Activated CD8-positive, alpha-beta memory T cell treated with anti-CD3 and anti-CD28 coated beads for 1 hour (primary cell): ENCODE measurements at places on chromosomes 1 and 21.

- DNase-seq, result no peak
These were observed 144.5 kb upstream of the RUNX3 start for GRCh38 chr1:25074351-25075227.

- DNase-seq, result no peak
These were observed 2.5 kb upstream of the CERS2 start for GRCh38 chr1:150976879-150977694.

DNA sequence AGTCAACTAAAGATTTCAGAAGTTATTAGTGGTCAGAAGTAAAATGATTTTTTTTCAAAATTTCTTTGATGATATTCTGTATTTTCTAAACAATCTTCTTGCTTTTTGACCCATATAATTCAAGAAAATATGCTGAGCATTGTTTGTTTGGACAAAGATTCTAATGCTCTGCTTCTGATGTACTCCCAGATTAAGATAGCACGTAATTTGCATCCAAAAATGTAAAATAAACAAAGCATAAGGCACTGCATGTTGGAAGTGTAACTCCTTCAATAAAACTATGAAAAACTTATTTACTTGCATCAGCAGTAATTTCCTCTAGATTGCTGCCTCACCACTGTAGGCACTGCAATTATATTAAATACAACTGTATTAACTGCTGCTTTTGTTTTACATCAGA lies 1054.1 kb downstream of the TTLL7 start:
- no peak for DNase-seq

DNA sequence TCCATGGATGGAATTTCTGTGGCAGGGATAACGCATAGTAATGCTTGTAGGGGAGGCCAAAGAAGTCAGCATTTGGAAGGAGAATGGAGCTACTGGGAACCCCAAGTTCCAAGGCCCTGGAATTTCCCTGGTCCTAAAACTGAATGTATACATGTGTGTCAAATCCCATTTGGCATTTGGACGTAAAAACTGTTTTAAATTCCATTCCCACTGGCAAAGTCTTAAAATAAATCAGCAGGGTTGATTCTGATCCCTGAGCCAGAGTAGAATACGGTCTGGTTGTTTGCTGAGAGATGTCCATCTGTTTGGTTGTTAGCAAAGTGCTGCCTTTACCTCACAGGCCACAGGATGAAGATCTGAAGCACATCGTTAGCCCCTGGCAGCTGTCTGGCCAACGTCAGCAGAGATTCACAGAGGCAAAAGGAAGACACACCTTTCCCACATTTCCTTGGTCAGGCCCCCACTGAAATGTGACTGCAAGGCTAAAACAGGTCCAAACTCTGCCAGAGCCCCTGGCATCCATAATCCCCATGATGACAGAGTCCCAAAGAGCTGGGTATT lies 62.2 kb downstream of the GORAB start:
- no peak for DNase-seq

- DNase-seq, result no peak
These were observed 56.9 kb upstream of the ECE1 start for GRCh38 chr1:21347072-21347581.

GRCh38 chr21:43882952-43883545 lies 18.0 kb downstream of the AGPAT3 start:
- no peak for DNase-seq

DNA sequence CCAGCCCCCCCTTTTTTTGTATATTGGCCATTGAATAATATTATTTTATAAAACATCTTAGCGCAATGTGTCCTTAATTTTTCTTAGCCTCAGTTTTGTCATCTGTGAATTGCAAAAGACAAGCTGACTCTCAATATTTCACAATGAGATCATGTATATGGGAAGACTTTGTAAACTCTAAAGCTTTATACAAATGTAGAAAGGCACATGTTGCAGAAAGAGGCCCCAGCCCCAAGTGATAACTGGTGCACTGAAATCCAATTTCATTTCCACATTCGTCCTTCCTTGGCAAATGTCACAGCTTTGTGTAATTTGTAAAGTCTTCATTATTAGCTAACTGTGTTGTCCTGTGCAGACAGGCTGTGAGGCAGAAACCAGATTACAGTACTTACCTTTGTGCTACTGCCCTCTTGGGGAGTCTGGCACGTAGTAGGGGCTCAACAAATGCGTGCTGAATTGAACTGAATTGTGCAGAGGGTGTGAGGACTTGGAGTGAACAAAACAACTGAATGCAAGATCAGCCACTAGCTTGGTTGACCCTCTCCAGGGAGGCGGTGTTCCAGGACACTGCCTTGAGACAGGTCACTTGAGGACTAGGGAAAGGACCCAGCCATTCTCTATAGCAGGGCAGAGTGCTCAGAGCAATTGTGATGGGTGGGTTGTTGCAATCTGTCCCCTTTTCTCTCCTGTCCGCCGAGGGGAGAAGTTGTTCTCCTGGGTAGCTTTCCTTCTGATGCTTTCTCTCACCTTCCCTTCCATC lies 74.6 kb downstream of the LMO4 start:
- DNase-seq, result no peak

GRCh38 chr1:68904477-68904876 lies 407.6 kb upstream of the DEPDC1 start:
- no peak for DNase-seq

GRCh38 chr1:185568155-185569123 lies 165.8 kb upstream of the HMCN1 start:
- DNase-seq, result no peak

DNA sequence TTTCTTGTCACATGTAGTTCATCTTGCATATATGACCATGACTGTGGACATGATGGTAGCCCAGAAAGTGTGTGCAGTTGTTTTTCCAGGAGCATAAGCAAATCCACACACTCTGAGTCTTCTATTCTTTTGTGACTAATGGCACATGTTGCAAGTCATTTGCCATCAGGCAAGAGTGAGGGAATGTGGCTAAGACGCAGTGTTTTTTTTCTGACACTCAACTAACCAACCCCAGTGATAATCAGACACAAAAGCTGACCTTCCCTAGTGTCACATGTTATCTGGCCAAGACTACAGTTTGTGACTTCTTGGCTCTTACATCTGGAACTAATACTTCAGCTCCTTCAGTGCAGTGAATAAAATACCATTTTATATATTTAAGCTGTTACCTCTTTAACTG lies 108.8 kb downstream of the ITSN1 start:
- DNase-seq, result no peak

- no peak for DNase-seq
These were observed 510.4 kb upstream of the ZP4 start for GRCh38 chr1:238401144-238401543.

- no peak for DNase-seq
These were observed 26.1 kb upstream of the PRSS38 start for GRCh38 chr1:227789084-227790033.

DNA sequence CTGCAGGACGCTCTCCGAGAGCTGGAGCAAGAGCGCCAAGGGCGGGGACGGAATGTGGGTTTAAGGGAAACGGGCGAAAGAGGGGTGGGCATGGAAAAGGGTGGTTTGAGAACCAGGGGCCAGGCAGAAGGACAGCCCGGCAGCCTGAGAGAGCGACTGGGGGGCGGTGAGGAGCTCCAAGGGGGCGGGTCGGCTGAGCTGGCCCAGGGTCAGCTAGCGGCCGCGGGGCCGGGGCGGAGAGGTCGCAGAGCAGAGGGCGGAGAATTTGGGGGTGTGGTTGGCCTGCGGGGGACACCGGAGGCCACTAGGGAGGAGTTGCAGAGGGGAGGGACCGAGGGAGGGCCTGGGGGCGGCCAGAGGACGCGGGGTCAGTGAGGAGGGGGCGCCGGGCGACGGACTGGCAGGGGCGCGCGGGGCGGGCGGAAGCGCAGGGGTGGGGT lies 54.7 kb downstream of the NDUFS5 start:
- no peak for DNase-seq

GRCh38 chr1:16628361-16629111 lies 15.2 kb upstream of the NBPF1 start:
- DNase-seq, result no peak

DNA sequence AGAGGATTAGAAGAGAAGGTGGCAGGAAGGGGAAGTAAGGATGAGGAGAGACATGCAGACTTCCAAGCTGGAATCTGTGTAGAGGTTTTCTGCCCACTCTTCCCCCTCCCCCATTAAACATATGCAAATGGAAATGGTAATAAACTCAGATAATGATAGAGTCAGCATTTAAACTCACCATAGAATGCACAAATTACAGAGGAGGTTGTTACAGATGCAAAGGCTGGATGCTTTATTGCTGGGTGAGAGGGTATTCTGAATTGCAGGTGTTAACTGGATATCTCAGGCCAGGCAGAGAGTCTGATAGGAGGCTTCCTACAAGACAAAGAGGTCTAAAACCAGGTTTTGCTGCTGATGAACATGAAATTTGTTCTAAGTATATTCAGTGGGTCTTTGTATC lies 372.5 kb downstream of the SEC16B start:
- DNase-seq, result no peak

GRCh38 chr1:182317611-182318161 lies 73.9 kb downstream of the GLUL start:
- DNase-seq, result no peak

DNA sequence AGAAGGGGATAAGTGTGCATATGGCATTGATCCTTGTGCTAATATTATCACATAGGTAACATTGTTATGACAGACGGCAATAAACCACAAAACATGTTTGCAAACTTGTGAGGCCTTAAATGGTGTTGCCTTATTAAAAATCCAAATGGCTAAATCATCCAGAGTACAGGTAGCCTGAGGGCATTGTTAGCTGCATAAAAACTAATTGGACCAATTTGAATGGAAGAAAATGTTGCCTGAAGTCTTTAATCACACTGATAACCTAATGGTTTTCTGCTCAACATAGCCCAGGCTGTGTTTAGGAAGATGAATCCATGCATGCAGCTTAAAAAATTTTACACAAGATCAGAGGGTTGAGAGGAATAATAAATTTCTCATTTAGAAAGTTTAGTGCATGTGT lies 19.4 kb upstream of the LRRC53 start:
- DNase-seq, result no peak

- DNase-seq, result no peak
These were observed 119.3 kb upstream of the CDC42BPA start for GRCh38 chr1:227437495-227438008.

DNA sequence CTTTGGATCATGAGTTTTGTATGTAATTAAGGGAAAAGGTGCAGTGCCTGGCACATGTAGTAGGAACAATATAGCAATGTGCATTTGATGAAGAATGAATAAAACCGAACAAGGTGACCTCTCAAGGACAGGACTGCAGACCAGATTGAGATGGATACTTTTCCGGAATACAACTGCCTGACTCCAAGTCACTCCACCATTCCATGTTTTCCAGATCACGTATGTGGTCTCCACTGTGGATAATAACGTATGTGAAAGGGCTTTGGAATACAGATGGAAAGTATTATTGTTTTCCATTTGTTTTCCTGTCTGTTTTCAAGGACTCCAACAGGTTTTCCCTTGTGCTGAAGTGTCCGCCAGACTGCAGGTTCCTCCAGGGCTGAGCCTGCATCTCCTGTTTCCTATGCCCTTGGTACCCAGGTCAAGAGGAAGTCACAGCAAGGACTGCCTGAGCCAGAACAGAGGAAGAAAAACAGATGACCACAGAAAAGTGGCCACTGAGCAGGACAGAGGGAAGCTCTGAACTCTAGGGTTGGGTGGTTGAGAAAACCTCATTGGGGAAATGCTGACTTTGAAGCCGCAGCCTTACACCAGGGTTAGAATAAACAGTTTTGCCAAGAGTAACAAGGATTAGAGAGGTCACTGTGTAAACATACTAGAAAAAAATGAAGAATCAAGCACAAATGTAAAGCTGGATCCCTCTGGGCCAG lies 4.0 kb downstream of the CFAP45 start:
- no peak for DNase-seq

GRCh38 chr1:181754103-181754502 lies 270.8 kb downstream of the CACNA1E start:
- no peak for DNase-seq

DNA sequence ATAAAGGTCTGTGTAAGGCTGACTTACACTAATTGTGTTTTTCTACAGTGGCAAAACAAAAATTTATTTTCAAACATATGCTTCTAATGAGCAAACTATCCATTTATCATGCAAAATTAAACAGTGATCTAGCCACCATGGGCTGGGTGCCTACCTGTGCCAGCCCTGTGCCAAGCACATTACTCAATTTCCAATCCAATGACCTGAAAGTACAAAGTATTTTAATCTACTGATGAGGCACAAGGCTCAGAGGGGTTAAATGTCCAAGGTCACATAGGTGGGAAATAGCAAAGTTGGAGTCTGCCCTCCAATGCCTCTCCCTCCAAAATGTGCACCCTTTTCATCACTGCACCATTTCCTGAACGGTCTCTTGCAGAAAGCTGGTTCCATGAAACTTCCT lies 279.1 kb upstream of the FMN2 start:
- DNase-seq, result no peak

GRCh38 chr1:45198185-45198584 lies 8.2 kb downstream of the ZSWIM5 start:
- no peak for DNase-seq

DNA sequence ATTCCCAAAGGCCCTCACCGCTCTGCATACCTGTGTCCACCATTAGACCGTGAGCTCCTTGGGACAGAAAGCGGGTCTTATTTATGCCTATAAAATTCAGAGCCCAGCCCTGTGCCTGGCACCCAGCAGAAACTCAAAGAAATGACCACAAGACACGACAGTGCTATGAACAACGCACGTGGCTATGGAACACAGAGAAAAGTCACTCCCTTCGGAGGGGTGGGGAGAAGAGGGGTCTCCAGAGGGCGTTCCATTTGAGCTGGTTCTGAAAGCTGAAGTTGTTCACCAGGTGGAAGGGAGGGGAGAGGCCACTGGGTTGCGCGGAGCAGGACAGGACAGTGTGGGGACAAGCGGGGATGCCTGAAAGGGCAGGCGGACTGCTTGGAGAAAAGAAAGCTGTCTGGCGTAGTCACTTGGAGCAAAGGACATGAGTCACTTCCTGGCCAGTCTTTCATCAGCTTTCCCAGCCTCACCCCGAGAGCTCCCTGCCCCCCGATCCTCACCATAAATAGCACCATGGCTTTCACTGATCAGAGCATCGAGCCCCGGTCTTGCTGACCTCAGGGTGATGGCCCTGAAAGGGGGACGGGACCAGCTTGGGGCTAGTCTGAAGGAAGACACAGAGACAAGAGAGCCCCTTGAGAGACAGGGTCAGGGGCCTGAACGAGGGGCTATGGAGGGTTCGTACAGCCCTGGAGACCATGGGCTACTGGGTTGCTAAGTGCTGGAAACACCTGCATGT lies 28.5 kb downstream of the ECE1 start:
- no peak for DNase-seq

DNA sequence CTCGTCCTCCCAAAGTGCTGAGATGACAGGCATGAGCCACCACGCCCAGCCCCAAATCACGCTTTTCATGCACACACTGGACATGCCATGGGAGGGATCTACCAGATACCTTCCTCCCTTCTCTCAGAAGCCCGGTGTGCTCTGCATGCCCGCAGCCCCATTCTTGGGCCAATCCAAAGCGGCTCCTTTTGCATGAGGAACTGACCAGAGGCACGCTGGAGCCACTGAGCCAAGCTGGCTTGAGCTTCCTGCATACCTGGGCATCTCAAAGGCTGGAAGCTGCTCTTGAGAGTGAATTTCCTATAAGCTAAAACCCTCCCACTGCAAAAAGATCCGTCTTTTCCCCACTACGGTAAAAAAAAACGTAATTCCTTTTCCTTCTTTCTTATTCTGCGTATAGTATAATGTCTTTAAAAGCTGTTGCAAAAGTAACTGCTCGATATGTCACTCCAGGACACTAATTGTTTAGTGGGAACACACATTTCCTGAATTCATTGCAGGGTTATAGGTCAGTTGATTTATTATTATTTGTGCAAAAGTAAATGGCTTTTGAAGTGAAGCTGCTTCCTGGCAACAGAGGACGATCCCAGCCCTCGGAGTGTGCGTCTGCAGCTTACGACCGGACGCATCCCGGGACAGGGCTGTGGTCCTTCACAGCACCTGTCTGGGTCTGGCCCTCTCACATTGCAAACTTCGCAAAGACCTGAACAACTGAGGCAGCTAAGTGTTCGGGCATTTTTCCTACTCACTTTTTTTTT lies 61.8 kb upstream of the ETS2 start:
- no peak for DNase-seq
